ENCODE measurements at places on chromosomes 1 and 21.

GRCh38 chr1:228363686-228364067 is 43.0 kb downstream of the TRIM11 start:
- DNase-seq = no peak

- no peak for DNase-seq
These were observed 1.9 kb upstream of the S100A8 start for GRCh38 chr1:153392822-153393221.

DNA sequence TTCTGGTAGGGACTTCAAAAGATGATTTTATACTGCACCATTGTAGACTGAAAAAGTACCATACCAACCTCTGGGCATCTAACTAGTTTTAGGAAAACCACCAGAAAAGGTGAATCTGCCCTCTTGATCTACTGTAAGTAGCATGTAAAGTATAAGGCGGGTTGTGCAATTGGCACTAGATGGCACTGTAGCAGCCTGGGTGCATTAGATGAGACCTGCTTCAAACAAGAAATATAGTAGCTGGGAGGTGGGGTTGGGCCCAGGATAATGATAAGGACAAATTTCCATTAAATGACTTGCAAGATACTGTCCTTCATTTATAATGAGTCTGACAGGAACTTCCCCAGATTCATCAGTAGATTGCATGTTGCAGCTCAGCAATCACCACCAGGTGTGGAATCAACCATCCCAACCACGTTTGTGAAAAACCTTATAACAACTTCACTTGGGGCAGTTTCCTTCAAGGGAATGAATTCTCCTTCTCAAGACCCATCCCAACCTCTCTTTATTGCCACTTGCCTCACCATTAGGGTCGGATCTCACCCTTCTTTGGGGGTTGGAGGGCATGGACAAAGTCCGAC is 37.3 kb upstream of the IL10 start:
- no peak for DNase-seq

DNA sequence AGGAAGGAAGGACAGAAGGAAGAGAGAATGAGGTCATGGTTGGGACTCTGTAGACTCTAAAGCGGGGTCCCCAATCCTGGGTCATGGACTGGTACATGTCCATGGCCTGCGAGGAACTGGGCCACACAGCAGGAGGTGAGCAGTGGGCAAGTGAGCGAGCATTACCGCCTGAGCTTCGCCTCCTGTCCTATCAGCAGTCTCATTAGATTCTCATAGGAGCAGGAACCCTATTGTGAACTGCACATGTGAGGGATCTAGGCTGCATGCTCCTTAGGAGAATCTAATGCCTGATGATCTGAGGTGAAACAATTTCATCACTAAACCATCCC is 128.9 kb downstream of the TRABD2B start:
- DNase-seq = no peak

- no peak for DNase-seq
These were observed 422.9 kb downstream of the PTBP2 start for GRCh38 chr1:97144527-97144926.

- no peak for DNase-seq
These were observed 690.7 kb downstream of the NCAM2 start for GRCh38 chr21:21688889-21689288.

DNA sequence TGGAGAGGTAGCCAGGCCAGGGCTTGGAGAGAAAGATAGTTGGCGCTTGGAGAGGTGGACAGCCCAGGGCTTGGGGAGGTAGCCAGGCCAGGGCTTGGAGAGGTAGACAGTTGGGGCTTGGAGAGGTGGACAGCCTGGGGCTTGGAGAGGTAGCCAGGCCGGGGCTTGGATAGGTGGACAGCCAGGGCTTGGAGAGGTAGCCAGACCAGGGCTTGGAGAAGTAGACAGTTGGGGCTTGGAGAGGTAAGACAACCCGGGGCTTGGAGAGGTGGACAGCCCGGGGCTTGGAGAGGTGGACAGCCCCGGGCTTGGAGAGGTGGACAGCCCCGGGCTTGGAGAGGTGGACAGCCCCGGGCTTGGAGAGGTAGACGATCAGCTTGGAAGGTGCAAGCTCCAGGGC is 7.7 kb downstream of the LSS start:
- DNase-seq = no peak

GRCh38 chr1:12275370-12275769 is 45.5 kb downstream of the VPS13D start:
- peak; percentile 3 for DNase-seq

- DNase-seq = no peak
These were observed 21.8 kb downstream of the PLCH2 start for GRCh38 chr1:2497891-2498290.

GRCh38 chr1:116760996-116761665 is 6.9 kb downstream of the CD2 start:
- DNase-seq = no peak

- no peak for DNase-seq
These were observed 19.1 kb downstream of the ASTN1 start for GRCh38 chr1:177145106-177146070.

- DNase-seq = no peak
These were observed 128.0 kb downstream of the TGFBR3 start for GRCh38 chr1:91757763-91758460.

GRCh38 chr1:46549697-46550681 is 1.5 kb downstream of the KNCN start:
- no peak for DNase-seq

GRCh38 chr1:27011058-27011764 is 1.4 kb downstream of the TENT5B start:
- DNase-seq = no peak

DNA sequence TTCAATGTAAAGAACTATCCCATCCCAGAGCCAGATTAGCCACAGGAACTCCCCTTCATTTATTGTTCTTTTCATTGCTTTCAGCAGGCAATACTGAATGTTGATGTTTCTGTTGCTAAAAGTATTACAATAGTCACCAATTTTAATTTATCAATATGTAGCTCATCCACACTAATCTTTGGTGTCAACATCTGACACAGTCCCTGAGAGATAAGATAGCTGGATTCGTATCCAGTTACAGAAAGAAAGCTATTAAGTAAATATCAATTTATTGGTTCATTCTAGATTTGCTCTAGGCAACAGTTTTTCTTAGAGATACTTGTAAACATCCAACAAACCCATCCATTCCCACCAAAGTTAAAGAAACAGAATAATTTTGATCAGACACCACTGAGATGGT is 4.7 kb downstream of the ADSS2 start:
- no peak for DNase-seq

DNA sequence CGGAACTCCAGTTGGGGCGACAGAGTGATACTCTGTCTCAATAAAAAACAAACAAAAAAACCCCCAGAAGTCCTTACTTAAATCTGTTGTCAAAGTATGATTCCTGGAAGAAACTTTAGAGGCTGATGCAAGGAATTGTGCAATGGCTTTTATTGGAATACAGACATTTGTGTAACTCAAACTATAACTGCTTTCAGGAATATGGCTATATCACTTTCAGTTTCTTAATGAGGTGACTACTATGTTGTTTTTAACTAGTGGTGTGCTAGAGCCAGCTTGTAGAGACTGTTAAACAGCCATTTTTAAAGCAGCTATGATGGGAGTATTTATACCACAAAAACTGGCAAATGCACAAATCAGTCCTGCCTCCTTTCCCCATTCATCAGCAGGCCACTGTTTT is 22.7 kb upstream of the DNAJC28 start:
- no peak for DNase-seq

DNA sequence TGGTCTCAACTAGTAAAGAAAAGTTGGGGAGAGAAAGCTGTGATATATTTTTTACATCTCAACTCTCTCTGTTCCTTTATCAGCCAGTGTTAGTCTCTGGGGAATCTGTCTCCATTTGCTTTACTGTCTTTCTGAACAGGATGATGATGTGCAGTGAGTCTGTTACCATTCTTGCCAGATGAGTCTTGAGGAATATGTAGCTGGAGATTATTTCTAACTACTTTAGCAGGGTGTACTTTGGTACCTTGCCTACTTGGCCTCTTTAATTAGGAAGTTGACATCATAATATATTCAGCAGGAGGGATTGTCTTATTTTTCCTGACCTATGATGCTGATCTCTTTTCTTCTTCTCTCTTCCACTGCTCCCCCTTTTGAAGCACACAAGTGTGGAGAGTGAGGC is 15.7 kb upstream of the HAX1 start:
- no peak for DNase-seq

DNA sequence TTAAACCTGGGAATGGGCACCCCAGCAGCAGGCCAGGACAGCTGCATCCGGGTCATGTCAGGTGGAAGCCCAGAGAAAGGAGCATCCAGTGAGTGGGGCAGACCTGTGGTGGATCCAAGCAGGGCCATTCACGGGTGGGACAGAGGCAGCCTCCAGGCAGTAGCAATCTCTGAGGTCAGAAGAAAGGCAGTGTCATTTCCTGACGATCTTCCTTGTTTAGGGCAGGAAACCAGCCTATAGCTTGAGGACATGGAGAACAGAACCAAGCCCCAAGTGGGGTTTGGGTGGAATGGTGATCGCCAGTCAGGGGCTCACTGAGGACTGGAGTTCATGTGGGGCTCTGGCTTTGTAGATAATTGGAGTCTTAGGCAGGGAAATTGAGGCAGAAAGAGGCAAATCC is 209.4 kb downstream of the HIVEP3 start:
- no peak for DNase-seq

- DNase-seq = no peak
These were observed 84.5 kb downstream of the BEND5 start for GRCh38 chr1:48692235-48692634.

- no peak for DNase-seq
These were observed 19.6 kb downstream of the MTX1 start for GRCh38 chr1:155228096-155228427.

DNA sequence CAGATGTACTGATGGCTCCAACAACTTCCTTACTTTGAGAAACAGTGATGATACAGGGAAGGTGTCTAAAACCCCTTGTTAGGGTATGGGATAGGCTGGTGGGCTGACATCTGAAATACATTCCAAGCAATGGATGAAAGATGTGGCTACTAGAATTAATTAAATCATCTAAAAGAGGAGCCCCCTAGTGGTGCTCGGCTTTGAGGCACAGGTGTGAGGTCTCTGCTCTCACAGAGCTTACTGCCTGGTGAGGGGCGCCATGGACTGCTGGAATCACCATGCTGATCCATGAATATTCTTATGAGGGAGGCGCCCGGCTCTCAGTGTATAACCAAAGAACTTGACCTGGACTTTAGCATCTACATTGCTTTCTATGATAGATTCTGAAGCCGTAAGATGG is 48.5 kb downstream of the GNG4 start:
- DNase-seq = peak; percentile 6

DNA sequence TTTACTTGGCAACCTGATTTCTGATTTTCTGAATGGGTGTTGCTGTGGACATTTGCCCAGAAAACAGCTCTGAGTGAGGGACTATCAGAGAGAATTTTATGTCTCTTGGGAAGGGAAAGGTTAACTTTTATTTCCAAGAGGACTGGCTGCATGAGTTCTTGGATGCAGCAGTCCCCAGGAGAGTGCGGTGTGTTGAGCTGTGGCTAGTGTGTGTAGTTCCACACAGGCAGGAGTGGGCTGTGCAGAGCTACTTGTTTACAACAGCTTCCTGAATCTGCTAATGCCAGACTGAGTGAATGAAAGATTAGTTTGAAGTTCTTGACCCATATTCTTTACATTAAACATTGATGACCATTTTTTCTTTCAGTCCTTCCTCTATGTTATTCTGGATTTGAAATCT is 41.0 kb upstream of the APOBEC4 start:
- no peak for DNase-seq

GRCh38 chr21:43809346-43809799 is 20.0 kb downstream of the RRP1 start:
- no peak for DNase-seq

DNA sequence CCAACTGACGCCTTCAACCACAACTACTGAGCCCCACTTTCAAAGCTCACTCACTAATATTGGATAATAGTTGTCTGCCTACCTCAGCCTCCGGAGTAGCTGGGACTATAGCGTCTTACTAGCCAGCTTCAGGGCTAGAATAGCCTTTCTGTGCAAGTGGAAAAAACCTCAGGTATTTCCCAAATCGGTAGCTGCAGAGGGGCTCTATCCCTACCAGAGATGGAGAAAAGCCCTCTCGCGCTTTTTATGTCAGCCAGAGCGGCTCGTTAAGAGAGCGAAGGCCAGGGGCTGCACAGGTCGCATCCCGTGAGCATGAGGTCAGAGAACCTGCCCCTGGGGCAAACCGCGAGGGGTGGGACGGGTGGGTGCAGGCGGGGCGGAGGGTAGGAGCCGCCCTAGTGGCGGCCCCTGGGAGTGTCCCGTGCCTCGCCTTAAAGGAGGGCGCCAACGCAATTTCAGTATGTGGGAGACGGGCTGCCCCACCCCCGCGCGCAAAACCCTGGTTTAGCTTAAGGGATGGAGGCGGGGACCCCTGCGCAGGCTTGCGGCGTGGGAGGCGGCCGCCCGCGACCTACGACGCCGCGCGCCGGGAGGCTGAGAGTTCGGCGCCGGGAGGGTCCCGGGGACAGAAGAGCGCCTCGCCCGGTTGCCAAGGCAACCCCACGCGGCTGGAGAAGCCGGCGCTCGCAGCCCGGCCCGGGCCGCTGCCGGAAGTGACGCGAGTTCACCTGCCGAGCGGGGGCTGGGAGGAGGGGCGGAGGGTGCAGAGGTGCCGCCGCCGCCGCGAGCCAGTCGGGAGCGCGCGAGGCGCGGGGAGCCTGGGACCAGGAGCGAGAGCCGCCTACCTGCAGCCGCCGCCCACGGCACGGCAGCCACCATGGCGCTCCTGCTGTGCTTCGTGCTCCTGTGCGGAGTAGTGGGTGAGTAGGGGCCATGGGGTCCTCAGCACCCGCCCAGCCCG is at the start of gene CXADR:
TSS of gene CXADR (plus strand) at position 791 of the 961 bp plus-strand sequence. CDS start at position 878, 87 bp downstream.
- peak; percentile 78 for DNase-seq

DNA sequence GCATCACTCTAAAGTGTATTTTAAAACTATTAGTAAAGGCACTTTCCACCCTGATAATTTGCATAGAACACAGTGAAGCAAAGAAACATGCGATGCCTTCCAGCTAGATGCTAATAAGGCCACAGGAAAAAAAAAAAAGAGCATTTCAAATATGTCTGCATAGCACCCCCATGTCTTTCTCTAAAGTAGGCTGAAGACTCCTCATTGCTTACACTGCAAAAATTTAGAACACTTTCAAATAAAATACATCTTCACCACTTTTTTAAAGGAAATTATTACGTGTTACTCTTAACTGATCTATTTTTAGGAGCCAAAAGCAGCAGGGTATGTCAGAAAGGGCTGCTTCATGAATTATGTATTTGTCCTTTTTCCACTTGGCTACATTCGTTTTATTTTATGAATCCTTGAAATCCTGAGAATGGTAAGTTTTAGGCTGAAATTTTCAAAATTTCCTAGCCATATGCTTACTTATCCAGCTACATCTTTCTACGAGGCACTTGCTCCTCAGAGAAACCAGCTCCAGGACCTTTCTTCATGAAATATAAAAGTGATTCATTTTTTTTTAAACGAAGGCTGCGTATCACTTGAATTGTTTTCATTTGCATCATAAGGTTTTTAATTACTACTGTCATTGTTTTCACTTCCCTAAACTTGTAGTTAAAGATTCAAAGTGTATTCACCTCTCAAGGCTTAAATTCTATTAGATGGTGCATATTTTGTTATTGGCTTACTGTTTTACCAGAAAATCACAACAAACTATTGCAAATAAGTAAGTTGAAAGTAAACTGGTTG is 513.0 kb downstream of the PTPRC start:
- DNase-seq = no peak
